MCF 10A (cell line): ENCODE measurements at places on chromosomes 5 and 9. TPM values are rescaled to one million over a fixed set of nuclear protein-coding genes. Genes with fewer than 3 reads are reported as not detected.

SLC6A3 gene
- total RNA-seq = not detected in 2 replicates

HAVCR2 gene
- 0.17 TPM in 1 of 2 replicates, not detected in the other for total RNA-seq

SIT1 gene
- total RNA-seq = not detected in 2 replicates

PHYHD1 gene
- total RNA-seq = 0.70 and 2.0 TPM in 2 replicates

SH3RF2 gene
- 14.9 and 29.6 TPM in 2 replicates for total RNA-seq

PRR16 gene
- 11.9 and 18.9 TPM in 2 replicates for total RNA-seq

CKMT2 gene
- not detected in 2 replicates for total RNA-seq

UNC13B gene
- 20.6 and 22.9 TPM in 2 replicates for total RNA-seq

AGXT2 gene
- total RNA-seq = not detected in 2 replicates

DOCK8 gene
- 5.2 and 5.7 TPM in 2 replicates for total RNA-seq

TAF1L gene
- total RNA-seq = not detected in 2 replicates

FBP2 gene
- total RNA-seq = not detected in 2 replicates

SLC23A1 gene
- total RNA-seq = not detected in 2 replicates

RNF38 gene
- total RNA-seq = 17.8 and 18.6 TPM in 2 replicates

ORM1 gene
- not detected in 2 replicates for total RNA-seq

RLN2 gene
- not detected in 2 replicates for total RNA-seq

FOXD4L3 gene
- total RNA-seq = 0.96 TPM in 1 of 2 replicates, not detected in the other

CTSV gene
- total RNA-seq = 1.9 and 2.8 TPM in 2 replicates

PCBD2 gene
- 27.3 and 34.5 TPM in 2 replicates for total RNA-seq

GPR151 gene
- not detected in 2 replicates for total RNA-seq

C9orf50 gene
- 0.20 TPM in 1 of 2 replicates, not detected in the other for total RNA-seq

FAT2 gene
- total RNA-seq = 5.9 and 9.9 TPM in 2 replicates

ZCCHC9 gene
- 31.5 and 33.8 TPM in 2 replicates for total RNA-seq

GZMA gene
- not detected in 2 replicates for total RNA-seq

TNC gene
- total RNA-seq = 49.8 and 82.4 TPM in 2 replicates

IFNK gene
- total RNA-seq = not detected in 2 replicates

SLC12A2 gene
- total RNA-seq = 26.8 and 29.8 TPM in 2 replicates

PLAC8L1 gene
- 2.5 and 3.0 TPM in 2 replicates for total RNA-seq

TMOD1 gene
- 0.26 TPM in 1 of 2 replicates, not detected in the other for total RNA-seq

TAS2R1 gene
- not detected in 2 replicates for total RNA-seq

SV2C gene
- not detected in 2 replicates for total RNA-seq

LCP2 gene
- not detected in 2 replicates for total RNA-seq
